ENCODE measurements at places on chromosomes 1 and 21.

DNA sequence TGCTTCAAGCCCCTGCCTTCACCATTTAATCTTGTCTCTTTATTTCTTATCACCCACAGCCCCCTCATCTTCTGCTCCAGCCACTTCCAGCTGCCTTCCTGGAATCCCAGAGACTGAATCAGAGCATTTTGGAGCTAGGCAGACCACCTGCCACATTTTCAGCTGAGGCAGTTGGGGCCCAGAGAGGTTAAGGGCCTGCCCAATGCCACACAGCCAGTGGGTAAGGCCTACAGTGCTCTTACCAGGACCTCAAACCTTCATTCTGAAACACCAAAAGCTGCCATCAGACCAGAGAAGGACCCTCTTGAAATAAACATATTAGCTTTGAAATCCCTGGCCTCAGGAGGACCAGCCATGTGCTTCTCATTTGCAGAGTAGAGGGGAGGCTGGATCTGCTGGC is 17.6 kb upstream of the SLC6A17 start:
- no peak for DNase-seq

DNA sequence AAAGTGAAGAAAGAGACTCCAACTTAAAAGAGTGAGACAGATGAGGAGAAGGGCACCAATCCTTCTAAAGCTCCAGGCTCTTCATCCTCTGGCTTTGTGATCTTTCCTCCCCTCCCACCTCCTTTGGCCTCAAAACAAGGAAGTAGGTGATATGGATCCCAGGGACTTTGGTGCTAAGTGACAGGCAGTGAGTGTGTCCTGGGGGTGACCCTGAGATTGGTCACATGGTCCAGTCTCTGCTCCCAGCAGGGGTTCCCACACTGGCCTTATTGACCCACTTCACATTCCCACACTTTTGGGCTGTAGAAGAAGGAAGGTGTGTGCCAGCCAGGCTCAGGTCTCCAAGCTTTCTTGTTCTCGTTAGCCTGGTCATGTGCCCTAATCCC is 401.2 kb upstream of the PROX1 start:
- DNase-seq = no peak

DNA sequence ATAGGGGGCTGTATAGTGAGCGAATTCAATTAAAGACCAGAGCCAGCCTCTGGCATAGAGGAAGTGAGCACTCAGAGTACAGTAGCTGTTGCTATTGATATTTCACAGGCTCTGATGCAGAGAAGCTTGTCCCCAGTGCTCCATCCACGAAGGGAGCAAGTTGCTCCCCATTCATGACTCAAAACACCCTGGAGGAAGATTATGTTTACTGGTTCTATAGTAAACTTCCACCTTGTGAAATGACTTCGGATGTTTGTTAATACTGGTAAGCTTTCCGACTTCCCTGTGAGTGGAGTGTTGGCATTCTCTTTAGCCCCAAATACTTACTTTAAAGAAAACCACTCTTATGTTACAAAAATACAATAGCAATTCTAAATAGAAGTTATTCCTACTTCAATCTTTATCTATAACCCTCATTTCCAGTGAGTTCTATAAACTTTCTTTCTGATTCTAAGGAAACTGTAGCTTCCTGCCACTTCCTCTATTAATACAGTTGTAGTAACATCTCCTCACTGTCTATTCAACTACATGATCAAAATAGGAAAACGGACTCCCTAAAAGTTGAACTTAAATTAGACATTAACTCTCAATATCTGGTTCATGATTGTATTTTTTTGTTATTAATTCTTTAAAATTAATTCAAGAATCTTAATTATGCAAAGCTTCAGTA is 46.4 kb downstream of the ZNF281 start:
- DNase-seq = no peak

- no peak for DNase-seq
Measured at GRCh38 chr1:186974774-186975181, 146.0 kb downstream of the PLA2G4A start.

- DNase-seq = no peak
Measured at GRCh38 chr1:35201631-35202030, 8.7 kb upstream of the SFPQ start.
